ENCODE measurements at places on chromosomes 7 and 10.

GRCh38 chr7:100099452-100099851, 1.7 kb downstream of the MCM7 start:
- DNase-seq, result no peak

- DNase-seq, result no peak
Observed at GRCh38 chr7:116955801-116956476, 2.6 kb downstream of the ST7 start.

- DNase-seq, result no peak
Observed at GRCh38 chr10:123355748-123356481, 201.7 kb downstream of the BUB3 start.

GRCh38 chr7:129083525-129083924, 28.6 kb upstream of the TNPO3 start:
- no peak for DNase-seq

GRCh38 chr10:68517188-68517587, 10.1 kb downstream of the SLC25A16 start:
- DNase-seq, result no peak

GRCh38 chr10:72887043-72887442, 6.5 kb upstream of the OIT3 start:
- no peak for DNase-seq
